ENCODE measurements at places on chromosomes 6 and 20. TPM values are rescaled to one million over a fixed set of nuclear protein-coding genes. Genes with fewer than 3 reads are reported as not detected.

Gene HIVEP1
- total RNA-seq, result 13.7 TPM

Gene KCNK16
- not detected for total RNA-seq

Gene NR2E1
- not detected for total RNA-seq

Gene CST5
- not detected for total RNA-seq

DNA sequence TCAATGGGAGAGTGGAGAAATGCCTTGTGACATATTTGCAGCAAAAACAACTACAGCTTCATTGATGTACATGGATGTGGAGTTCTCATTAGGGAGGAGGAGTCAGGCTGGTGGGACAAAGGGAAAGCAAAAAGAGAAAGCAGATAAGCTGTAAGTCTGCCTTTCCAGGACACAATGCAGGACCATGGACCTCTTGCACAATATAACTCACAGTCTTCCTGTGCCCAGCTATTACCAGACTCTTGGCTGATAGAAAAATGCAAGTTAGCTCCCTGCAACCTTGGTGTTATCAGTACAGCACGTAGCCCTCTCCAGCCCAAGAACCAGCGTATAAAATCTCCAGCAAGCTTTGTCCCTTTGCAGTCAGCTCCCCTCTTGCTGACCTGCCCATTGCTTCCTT lies 232.3 kb downstream of the NFATC2 start:
- peaks cover 17% of the 10 kb centered on the region for H3K4me1 ChIP-seq
- peaks cover 15% of the 10 kb centered on the region for H3K27me3 ChIP-seq
- no peak overlapping the region for H3K27ac ChIP-seq
- DNase-seq, result no peak
- H3K36me3 ChIP-seq, result no peaks in the 10 kb centered on the region

Data from left ventricle myocardium inferior (tissue), 1 donor.